ENCODE measurements at places on chromosomes 11 and 22.

DNA sequence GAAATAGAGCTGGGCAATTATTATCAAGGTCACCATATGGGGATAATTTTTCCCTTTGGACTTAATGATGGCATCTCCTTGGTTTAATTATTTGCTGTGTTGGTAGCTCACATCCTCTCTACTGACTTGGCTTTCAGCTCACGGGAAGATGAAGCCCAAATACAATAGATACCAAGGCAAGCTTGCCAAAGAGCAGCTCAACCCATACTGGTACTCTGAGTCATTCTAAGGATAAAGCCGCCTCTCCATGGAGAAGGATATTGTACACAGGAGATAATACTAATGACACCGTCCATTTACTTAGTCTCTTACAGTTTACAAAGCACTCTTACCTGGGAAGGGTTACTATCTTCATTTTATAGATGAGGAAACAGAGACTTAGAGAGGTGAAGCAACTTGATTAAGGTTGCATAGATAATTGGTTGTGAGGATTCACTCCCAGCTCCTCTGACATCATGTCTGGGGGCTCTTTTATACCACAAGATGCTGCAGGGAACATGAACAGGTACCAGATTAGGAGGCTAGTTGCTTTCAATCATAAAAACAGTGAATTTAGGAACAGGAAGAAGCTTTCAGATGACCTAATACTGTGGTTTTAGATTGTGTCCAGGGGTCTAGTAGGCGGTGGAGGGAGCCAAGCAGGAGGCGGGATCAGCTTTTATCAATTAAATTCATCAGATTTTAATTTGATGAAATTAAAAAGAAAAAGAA lies 48.3 kb upstream of the PICALM start:
- DNase-seq, result no peak

DNA sequence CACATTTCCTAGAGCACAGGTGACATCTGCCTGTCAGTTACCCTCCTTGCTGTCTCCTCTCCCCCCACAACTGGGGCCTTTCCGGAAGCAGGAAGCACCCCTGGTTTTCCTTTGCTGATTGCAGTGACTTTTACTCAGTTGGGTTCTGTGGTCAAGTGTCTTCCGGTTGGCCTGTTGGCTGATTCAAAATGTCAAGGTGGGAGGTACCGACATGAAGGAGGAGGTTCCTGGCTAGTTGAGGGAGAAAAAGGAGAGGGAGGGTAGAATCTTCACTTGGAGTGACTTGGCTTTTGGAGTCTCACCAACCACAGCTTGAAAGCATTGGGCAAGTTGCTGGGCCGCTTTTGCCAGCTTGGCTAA lies 9.3 kb upstream of the ADAMTS15 start:
- DNase-seq, result no peak

DNA sequence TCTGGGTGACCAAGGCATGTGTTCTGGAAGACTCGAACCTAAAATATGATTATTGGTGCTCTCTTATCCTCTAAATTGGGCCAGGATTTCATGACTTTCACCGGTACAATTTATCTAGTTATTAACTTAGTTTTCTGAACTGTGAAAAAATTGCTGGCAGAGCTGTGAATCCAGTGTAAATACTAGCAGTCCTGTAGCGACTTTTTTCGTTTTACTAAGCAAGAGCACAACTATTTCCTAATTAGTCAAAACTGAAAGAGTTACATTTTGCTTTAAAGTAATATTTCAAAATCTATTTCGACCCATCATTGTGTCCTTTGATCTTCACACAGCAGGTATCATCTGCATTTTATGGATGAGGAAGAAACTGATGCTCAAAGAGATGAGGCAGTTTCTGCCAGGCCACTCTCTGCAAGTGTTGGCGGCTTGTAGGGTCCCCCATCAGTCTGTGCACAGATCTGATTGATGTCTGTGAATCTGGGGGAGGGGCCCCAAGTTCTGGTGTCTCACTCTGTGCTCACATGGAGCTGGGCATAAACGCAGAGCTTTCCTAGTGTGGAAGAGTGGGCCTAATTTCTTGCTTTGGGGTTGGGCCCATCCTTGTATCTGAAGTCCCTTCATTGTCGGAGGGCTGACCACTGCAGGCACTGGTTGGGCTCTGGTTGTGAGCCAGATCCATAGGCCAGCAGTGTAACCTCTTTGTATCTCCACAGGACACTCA lies 1.4 kb upstream of the TRMT2A start:
- no peak for DNase-seq

DNA sequence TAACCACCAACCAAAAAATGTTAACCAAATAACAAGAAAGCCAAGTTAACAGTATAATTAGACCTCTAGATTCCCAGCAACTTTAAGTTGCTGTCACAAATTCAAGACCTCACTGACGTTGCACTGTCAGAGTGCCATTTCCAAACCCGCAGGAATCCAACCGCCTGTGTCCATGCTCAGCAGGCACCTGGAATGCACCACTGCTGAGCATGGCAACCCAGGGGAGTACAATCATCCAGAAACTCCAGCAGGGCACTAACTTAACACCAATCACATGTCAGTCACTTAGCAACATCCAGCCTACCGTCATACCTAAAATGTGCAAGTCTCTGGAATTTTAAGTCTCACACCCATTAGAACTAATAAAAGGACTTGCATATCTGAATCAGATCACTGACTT lies 48.8 kb downstream of the SMCO4 start:
- no peak for DNase-seq

Measured in NCI-H1105 (cell line).